ENCODE measurements at places on chromosomes 5 and 9.

DNA sequence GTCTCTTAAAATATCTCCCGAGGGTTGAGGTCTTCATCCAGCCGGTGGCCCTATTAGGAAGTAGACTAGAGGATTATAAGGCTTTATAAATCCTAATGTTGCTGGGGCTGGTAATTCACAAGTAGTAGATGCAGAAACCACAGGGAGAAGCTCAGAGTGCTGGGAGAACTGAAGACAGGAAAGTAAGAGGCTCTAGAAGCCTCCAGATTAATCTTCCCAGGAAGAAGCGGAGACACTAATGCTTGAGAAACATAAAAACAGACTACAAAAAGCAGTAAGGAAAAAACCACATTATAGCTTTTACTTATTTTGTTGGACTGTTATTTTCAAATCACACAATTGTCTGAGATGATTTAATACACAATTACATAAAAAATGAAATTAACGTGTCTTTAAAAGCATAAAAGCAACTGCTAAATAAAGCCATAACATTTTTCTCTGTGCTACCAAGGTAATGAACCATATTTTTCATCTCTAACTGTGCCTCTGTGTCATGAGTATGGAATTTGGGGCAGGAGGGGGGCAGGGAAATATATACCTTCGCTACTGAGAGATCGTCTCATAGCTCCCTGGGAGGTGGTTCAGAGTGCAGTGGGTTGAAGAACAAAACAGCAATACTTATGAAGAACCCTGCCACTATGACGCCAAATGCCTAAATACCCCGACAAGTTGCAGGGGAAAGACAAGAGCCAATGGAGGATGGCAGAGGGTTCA lies 806.2 kb upstream of the WWC1 start:
- no peak for DNase-seq

GRCh38 chr9:110049699-110050450 lies 158.1 kb downstream of the C9orf152 start:
- peak; percentile 30 for DNase-seq

- no peak for DNase-seq
Observed at GRCh38 chr9:98168941-98169488, 23.4 kb downstream of the CORO2A start.

DNA sequence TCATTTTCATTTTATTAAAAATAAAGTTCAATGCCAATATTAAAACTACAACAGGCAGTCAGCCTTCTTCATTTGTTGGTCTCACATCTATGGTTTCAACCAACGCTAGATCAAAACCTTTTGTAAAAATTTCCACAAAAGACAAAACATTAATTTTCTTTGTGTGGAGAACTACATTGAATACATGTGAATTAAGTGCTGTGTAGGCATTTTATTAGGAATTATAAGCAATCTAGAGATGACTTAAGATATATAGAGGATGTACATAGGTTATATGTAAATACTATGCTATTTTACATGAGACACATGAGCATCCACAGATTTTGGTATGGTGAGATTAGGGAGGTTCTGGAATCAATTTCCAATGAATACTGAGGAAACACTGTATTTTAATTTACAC lies 94.2 kb downstream of the CYLC2 start:
- no peak for DNase-seq

- DNase-seq: no peak
Observed at GRCh38 chr5:168477060-168477459, 9.2 kb upstream of the RARS1 start.

- DNase-seq: no peak
Observed at GRCh38 chr9:125260561-125260960, 1.1 kb upstream of the GAPVD1 start.

GRCh38 chr5:174317256-174317894 lies 271.9 kb downstream of the NSG2 start:
- no peak for DNase-seq

DNA sequence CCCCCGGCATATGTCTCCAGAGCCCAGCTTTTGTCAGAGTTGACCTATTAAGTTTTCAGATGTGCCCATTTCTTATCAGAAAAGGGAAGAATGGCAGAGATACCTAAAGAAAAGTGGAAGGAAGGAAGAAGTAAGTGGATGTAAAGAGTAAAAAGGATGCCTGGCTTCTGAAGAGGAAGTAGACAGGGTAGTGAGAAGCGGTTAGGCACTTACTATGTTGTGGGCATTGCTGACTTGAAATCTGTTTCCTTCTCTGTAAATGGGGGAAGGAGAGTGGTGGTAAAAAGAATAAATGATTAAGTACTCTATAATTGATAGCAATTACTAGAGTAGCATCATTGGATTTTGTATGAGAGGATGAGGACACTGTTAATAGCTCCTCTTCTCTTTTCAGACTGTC lies 9.9 kb downstream of the ANP32B start:
- DNase-seq: no peak

DNA sequence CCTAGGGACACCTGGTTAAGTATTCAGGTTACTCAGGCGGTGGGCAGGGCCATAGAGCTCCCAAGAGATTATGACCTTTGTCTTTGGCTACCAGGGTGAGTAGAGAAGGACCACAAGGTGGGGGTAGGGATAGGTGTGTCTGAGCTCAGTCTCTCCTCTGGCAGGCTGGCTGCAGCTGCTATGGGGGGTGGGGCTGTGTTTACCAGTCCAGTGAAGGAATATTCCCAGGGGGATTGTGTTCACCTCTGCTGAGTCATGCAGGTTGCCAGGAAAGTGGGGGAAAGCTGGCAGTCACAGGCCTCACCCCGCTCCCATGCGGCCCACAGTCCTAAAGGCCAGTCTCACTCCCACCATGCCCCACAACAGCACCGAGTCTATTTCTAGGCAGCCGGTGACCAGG lies 53.6 kb upstream of the POU5F2 start:
- DNase-seq: no peak

DNA sequence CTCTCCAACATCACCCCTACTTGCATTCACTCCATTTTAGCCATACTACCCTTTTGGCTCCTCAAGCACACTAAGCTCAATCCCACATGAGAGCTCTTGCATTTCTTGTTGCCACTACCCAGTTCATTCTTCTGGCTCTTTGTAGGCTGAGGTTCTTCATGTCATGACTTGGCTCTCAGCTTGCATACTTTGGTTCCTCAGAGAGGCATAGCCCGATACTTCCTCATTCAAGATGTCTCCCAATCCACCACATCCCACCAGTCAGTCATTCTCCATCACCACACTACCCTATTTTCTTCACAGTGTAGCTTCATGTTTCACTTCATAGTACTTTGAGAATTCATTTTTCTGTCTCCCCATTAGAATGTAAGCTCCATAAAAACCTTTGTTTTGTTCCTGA lies 116.7 kb downstream of the NR6A1 start:
- DNase-seq: no peak

- no peak for DNase-seq
Observed at GRCh38 chr9:35318741-35319140, 156.9 kb downstream of the UNC13B start.

DNA sequence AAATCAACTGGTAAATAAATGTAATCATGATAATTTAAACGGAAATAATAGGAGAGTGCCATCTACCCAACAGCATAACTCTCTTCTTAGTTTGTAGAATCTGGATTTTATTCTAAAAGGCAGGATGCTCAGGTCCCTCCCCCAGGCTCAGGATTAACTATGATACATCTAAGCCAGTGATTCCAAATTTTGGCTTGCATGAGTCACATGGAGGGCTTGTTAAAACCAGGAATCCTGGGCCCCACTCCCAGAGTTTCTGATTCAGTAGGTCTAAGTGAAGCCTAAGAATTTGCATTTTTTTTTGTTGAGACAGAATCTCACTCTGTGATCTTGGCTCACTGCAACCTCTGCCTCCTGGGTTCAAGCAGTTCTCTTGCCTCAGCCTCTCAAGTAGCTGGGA lies 62.3 kb upstream of the ZFR start:
- no peak for DNase-seq

DNA sequence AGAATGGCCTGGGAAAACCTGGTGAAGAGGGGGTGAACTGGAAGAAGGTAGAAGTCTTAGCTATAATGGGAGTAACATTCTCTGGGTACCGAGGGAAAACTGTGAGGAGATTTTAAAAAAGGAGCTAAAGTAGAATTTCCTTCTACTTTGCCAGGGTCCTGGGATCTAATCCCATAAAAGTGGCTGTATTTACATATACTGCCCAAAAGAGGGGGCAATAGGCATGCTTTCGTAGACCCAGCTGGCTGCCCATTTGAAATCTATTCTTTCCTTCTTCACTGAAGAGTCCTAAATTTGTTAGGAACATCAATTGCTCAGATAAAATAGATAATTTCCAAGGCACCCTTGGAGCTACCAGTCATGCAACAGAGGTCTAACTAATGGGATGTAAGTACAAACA lies 159.2 kb downstream of the CDC42SE2 start:
- no peak for DNase-seq

- DNase-seq: no peak
Observed at GRCh38 chr5:143671674-143672569, 140.0 kb upstream of the HMHB1 start.

- no peak for DNase-seq
Observed at GRCh38 chr5:149831492-149831891, 101.4 kb downstream of the PPARGC1B start.

DNA sequence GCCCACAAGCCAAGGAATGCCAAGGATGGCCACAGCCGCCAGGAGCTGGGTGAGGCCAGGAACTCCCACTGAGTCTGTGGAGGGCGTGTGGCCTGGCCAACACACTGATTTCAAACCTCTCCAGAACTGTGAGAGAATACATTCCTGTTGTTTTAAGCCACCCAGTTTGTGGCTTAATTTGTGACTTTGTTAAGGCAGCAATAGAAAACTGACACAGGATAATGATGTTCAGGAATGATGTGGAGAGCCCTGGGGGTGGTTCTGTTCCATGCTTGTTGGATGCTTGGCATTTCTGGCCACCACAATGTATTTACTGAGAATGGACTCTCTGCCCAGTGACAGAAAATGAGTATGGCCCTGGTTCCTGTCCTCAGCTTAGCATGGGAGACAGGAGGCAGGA lies 82.8 kb downstream of the DAP start:
- no peak for DNase-seq

DNA sequence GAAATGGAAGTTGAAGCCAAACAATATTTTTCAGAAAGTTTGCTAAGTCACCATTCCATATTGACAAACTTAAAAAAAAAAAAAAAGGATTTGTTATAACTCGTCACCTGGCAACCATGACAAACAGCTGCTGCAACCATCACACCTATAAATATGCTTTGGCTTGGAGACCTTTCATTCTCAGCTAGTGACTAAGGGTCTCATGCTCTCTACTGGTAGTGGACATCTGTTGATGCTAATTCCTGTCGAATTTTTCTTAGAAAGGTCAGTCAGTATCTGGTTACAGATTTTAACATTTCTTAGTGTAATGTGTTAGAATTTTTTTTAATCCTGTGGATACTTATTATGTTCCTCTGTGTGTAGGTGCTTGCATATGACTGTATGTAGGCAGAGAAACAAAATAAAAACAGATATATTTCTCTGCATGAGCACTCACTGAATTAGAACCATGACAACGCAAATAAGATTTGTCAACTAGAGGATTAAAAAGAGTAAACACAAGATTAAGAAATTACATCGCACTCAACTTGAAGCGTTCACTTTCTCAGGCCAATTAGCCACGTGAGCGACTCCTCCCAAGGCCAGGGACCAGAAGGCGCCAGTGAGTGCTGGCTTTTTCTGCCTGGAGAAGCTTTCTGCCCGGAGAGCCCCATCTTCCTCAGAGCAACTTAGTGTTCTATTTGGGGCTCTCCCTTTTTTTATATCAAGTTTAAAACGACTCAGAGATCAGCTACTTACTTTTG lies 27.0 kb upstream of the ZNF622 start:
- no peak for DNase-seq

- DNase-seq: no peak
Observed at GRCh38 chr9:75084081-75084672, 3.8 kb downstream of the NMRK1 start.

DNA sequence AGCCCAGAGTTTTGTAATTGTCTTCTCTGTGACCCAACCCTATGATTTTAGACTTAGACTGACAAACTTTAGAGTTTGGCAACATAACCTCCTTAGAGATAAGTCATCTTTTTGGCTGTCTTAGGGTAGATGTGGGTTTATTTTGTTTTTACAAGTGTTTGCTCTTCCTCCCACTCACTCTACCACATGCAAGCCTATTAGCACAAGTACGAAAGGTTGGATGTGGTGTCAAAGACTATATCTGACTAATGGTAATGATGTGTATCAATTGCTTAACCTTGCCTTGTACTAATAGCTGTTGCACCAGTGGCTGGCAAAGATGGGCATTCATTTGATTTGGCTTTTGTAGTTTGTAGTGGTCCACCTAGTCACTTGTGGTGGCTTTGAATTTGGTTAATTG lies 46.5 kb downstream of the SLC25A46 start:
- DNase-seq: no peak

GRCh38 chr9:133429641-133430161 lies 7.5 kb downstream of the ADAMTS13 start:
- no peak for DNase-seq

- no peak for DNase-seq
Observed at GRCh38 chr5:77419644-77420582, 72.2 kb downstream of the WDR41 start.

- no peak for DNase-seq
Observed at GRCh38 chr5:135894789-135895188, 852 bp downstream of the IL9 start.
